Stimulated activated CD4-positive, alpha-beta T cell treated with anti-CD3 and anti-CD28 coated beads, TNF-alpha, amount 100 ng/mL, for 24 hours (primary cell): ENCODE measurements at places on chromosomes 13 and 19.
A peak's percentile ranks its signal among the peaks of the same experiment; 100 is the strongest.

- DNase-seq = no peak
Observed at GRCh38 chr19:2355168-2356035, 4.7 kb upstream of the TMPRSS9 start.

DNA sequence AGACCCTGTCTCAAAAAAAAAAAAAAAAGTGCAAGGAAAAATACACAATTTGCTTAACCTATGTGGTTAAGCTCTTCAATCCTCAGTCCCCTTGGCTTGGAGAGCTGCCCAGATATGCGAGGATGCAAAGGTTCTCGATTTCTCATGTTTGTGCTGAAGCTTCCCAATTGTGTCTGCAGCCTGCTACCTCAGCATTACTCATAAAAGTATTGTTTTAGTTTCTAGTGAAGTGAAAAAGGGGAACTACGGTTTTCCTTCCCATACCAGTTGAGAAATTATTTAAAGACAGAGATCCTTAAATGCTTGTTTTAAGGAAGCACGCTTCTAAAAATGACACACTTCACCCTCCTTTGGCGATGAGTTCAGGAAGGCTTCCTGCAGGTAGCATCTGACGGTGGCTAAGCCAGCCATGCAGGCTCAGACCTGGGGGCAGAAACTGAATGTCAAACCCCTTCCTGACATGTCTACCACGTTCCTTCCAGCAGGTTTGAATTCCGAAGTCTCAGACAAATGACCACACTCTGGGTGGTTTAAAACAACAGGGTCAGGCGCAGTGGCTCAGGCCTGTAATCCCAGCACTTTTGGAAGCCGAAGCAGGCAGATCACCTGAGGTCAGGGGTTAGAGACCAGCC, 47.9 kb downstream of the RUBCNL start:
- no peak for DNase-seq

DNA sequence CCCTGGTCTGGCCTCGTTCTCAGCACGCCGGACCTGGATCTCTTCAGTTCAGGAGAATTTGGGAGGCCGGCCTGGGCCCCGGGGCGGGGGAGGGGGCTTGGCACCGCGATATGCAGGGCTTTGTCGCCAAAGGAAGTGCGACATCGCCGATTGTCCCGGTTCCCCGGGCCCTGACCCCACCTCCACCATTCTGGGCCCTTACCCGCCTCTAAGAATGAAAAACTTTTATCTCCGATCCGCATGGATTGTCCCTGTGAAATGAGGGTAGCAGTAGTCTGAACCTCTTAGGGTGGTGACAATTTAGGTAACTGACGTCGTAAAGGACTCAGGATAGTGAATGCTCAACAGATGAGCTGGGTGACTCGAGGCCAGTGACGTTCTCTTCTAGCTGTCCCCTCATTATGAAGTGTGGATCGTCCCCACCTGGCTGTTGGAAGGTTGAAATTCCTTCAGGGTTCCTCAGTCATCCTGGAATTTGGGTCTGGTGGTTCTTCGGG, 650 bp downstream of the DDA1 start:
- no peak for DNase-seq

DNA sequence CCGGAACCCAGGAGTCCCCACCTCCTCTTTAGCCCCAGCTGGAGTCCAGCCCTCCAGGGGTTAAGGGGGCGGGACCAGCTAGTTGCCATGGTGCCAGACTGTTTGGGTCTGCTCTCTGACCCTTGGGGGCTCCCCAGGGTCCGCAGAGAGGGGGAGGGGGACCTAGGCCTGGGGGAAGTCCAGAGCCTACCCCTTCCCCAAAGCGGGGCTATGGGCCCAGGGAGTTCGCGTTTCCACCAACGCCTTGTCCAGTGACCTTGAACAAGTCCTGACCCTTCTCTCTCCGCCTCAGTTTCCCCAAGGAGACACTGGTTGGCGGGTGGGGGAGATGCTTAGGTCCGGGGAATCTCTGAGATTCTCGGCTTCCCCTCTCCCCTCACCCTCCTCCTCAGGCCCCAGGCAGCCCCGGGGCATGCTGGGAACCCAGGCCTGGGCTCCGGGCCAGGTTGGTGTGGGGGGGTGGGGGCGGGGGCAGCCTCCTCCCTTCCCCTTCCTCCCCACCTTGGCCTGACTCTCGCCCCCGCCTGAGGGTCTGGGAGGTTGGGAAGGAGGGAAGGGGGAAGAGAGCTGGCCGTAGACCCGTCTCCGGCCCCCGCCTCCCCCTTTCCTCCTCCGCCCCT, 2.6 kb upstream of the SPACA6 start:
- peak; percentile 73 for DNase-seq

GRCh38 chr13:36696410-36697010, 22.7 kb downstream of the SERTM1 start:
- DNase-seq = no peak

- no peak for DNase-seq
Observed at GRCh38 chr13:59680429-59681024, 483.2 kb downstream of the DIAPH3 start.

DNA sequence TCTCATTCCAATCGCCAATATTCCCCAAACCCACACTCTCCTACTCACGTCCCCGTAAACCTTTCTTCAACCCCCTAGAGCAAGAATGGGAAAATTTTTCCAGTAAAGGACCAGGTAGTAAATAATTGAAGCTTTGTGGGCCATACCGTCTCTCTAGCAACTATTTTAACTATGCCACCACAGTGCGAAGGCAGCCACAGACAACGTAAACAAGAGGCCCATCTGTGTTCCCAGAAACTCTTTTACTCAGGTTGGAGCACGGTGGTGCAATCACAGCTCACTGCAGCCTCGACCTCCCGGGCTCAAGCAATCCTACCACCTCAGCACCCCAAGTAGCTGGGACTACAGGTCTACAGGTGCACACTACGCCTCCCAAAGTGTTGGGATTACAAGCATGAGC, 3.0 kb downstream of the DPRX start:
- DNase-seq = no peak
